ENCODE measurements at places on chromosomes 2 and 18. TPM values are rescaled to one million over a fixed set of nuclear protein-coding genes. Genes with fewer than 3 reads are reported as not detected.
A peak's percentile ranks its signal among the peaks of the same experiment; 100 is the strongest.

STARD6 gene
- not detected for total RNA-seq

- no peak for DNase-seq
These were observed 24.9 kb downstream of the HADHB start for GRCh38 chr2:26269571-26270158.

DNA sequence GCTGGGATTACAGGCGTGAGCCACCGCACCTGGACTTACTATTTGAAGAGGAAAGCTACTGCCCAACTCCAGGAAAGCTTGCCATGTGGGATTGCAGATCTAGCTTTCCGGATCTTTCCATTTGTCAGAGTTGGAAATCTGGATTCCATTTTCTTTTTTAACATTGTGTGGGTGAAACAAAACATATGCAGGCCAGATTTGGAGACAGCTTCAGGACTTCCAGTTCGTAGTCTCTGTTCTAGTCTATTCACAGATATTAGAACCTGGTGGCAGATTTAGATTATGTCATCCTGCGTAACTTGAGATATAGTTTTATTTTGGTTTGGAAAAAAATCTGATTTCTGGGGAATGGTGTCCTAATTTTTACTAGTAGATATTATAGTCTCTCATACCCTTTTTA, 70.5 kb downstream of the ZNF236 start:
- peak; percentile 19 for DNase-seq

CBLN2 gene
- total RNA-seq: not detected

CIB4 gene
- total RNA-seq: not detected

DNA sequence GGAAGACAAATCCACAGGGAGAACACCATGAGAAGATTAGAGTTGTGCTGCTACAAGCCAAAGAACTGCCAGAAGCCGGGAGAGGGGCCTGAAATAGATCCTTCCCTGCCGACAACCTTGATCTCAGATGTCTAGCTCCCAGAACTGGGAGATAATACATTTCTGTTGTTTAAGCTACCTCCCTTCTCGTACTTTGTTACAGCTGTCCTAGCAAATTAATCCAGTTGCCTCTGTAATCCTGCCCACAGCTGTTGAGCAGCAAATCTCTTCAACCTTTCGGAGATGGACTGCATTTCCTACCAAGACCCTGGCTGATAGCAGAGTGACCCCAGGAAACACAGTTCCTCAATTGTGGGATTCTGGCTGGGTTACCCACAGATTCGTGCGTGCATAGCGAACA, 2.6 kb upstream of the TBC1D8 start:
- DNase-seq: no peak

DNA sequence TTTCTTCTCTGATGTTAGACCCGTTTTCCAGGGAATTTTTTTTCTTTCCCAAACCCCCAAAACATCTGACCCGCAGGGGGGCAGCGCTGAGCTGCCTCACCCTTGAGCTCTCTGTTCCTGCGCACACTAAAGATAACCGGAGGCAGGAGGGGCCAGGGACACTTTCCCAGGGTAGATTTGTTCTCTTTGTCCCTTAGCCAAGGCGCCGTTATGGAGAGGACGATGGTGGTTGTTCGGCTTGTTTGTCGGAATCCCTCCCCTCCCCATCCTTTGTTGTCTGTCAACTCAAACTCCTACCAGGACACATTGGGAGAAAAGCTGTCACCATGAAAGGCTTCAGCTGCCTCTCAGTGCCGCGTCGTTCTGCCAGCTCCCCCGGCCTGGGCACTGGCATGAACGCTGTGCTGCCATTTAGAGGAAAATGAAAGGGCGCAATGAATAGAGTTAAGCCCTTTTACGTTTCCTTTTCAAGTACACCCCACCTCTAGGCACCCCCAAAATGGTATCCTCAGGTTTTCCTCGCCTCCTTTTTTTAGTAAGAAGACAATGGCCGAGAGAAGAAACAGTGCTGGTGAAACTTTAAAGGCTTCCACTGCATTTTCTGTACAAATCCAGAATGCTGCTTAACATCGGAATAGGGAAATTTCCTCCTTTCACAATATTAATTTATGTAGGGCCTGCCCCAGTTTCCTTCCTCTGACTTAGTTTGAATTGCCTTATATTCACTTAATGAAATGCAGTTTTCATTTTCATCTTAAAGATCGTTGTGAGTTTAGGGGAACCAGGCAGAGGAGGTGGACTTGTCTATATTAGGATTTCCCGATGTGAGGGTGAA, 62.1 kb downstream of the RND3 start:
- no peak for DNase-seq

- no peak for DNase-seq
These were observed 121.8 kb upstream of the ZBTB14 start for GRCh38 chr18:5417342-5417741.

- no peak for DNase-seq
These were observed 97.3 kb downstream of the ANKRD12 start for GRCh38 chr18:9233771-9234440.

DNA sequence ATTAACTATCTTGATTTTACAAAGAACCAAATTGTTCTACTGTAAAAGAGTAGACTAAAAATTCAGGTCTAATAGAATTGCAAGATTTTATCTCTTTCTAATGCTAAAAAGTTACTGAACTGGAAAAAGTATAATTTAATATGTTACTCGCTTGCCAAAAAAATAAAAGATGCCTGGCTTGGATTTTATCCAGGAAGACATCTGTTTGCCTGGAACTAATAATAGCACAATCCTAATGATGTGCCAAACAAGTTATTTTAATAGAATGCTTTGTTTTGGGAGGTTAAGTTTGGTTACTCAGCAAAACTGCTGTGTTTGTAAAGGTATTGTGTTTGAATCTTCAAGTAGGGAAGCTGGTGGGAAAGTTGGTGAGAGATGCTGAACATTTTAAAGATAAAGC, 19.4 kb upstream of the ZSWIM2 start:
- no peak for DNase-seq

DNA sequence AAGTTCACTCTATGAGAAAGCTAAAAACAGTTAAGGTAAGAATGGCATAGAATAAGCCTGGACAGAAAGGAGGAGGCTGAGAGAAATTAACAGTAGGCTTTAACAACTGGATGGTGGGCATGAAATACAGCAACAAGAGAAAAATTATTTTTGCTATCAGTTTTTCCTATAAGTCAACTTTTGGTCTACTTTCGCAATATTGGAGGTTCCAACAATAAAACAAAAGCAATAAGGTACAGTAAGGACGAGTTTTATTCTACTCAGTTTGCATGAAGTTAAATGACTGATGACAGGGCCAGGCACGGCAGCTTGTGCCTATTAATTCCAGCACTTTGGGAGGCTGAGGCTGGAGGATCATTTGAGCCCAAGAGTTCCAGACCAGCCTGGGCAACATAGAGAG, 17.3 kb downstream of the RAB1A start:
- no peak for DNase-seq

DNA sequence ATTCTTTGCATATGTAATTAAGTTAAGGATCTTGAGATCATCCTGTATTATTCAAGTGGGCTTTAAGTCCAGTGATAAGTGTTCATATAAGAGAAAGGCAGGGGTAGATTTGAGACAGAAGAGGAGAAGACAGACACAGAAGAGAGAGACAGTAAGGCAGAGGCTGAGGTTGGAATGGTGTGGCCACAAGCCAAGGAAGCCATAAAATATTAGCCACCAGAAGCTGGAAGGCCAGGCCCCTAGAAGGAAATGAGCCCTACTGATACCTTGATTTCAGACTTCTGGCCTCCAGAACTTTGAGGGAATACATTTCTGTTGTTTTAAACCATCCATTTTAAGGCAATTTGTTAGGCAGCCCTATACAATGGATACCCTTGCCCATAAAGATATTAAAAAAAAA, 66.9 kb upstream of the DLX2 start:
- no peak for DNase-seq

LAPTM4A gene
- total RNA-seq: 24.3 TPM

ATL2 gene
- total RNA-seq: 67.3 TPM

IL18R1 gene
- total RNA-seq: 50.2 TPM

- no peak for DNase-seq
These were observed 64.4 kb upstream of the NCK2 start for GRCh38 chr2:105680357-105680756.

DNA sequence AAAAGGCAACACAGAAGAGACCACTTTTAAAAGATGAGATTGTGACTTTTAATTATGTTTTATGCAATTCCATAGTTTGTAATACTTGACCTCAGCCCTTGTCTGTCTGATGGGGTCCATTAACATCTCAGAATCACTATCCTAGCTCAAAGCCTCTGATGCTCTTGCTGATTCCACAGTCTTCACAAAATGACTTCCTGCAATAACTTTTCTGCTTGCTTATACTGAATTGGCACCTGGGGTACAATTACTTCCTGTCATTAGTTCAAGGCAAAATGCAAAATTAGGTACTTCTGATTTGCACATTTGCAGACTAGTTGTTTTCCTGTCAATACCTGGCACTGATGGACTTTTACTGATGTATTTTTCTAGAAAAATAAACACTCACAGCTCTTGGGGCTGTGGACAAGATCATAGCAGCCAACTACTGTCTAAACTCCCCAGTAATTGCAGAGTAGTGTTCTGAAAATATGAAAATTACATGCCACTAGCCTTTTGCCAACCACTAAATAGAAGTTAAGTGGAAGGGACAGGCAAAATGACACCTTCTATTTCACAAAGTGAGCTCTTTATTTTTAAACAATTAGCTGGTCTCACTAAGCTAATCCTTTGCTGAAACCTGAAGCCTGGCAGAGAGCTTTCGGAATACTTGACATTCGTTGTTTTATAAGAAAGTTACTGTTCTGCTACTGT, 129.1 kb downstream of the PIEZO2 start:
- DNase-seq: no peak

- no peak for DNase-seq
These were observed 70.7 kb downstream of the EDAR start for GRCh38 chr2:108918156-108918874.

- DNase-seq: no peak
These were observed 337.2 kb downstream of the NBAS start for GRCh38 chr2:15223887-15224286.

DNA sequence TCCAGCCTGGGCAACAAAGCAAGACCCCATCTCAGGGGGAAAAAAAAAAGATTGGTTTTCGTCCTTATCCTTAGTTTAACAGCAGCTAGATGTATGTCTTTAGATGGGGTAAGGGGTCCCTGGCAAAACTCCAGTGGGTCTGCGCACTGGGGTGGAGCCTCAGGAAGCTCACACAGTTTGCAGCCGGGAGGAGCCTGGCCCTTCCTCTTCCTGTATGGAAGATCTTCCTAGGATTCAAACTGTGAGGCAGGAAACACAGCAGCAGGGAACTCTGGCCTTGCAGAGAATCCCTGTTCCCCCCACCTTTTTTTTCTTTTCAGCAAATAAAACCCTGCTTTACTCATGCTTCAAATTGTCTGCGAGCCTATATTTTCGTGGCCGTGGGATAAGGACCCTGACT, 12.5 kb upstream of the GRP start:
- DNase-seq: no peak

ALKAL2 gene
- total RNA-seq: 0.28 TPM

MYO5B gene
- total RNA-seq: 0.07 TPM

NOL4 gene
- total RNA-seq: not detected

DNA sequence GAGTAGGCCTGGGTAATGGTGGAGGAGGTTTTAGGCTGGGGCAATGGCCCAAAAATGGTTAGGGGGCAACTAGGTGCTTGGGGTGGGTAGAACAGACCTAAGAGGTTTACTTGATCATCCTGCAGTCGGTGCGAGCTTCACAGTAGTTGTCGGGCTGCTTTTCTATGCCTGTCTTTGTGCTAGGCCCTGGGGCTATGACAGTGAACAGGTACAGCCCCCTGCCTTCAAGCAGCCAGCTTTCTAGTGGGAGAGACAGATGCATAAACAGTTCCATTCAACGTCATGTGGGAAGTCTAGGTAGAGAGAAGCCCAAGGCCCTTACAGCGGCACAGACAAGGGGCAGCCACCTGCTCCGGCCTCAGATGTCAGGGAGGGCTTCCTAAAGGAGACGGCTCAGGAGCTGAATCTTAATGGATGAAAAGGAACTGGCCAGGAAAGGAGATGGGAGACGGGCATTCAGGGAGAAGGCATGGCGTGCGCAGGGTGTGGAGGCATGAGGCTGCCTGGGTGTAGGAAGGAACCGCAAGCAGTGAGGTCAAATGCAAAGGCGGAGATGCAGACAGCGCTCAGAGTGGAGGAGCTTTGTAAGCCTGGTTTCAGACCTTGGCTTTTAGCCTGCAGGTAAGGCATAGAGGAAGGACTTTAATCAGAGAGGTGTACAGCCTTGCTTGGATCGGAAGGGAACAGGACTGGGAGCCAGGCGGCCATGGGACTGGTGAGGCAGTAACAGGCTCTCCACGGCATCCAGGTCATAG, 6.0 kb downstream of the CTIF start:
- no peak for DNase-seq

DNA sequence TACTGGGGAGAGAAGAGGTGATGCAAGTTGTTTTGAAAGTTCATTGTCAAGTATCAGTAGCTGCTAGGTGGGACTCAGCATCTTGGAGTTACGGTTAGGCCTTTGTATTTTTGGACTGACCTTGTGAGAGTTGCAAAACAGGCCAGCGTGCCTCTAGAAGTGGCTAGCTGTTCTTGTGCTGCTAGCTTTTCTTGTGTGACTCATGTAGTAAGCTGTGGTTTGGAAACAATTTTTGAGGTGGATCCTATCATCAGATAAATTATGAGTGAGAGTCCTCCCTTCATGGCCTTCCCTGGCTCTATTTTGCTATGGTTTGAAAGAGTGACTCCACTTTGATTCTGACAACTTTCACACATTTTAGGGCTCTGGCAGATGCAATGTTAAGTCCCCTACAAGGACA, 409.2 kb upstream of the HS6ST1 start:
- DNase-seq: peak; percentile 56

CXCR1 gene
- not detected for total RNA-seq

TRABD2A gene
- 56.3 TPM for total RNA-seq

LIMS4 gene
- total RNA-seq: not detected

FEZ2 gene
- total RNA-seq: 13.5 TPM

GRCh38 chr2:120766470-120767351, 31.0 kb downstream of the GLI2 start:
- no peak for DNase-seq

IL1F10 gene
- total RNA-seq: not detected

GKN2 gene
- total RNA-seq: not detected

IL1R1 gene
- 1.7 TPM for total RNA-seq

- DNase-seq: no peak
These were observed 266.1 kb downstream of the SOCS6 start for GRCh38 chr18:70554854-70555445.

CDK15 gene
- total RNA-seq: not detected

CYP26B1 gene
- total RNA-seq: not detected

MEP1B gene
- total RNA-seq: not detected

- no peak for DNase-seq
These were observed 16.7 kb downstream of the PLA2R1 start for GRCh38 chr2:160045703-160046210.

PMAIP1 gene
- 54.6 TPM for total RNA-seq

REG3G gene
- total RNA-seq: not detected

DNA sequence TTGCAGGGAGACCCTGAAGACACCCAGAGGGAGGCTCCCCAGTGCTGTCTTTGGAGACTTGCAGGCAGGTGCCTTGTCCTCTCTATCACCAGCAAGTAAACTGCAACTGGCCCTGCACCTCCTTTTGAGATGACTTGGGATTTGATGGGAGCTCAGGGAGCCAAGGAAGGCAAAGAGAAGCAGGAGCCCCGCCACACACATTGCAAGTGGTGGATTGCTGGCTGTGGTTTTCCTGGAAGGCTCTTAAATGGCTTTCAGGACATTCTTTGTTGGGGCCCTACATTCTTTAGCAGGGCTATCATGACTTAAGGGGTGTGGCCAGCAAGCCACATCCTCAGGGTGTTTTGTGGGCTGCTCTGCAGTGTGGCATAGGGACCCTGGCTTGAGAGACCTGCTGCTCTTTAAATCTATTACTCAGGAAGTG, 39.9 kb upstream of the CDC42EP3 start:
- peak; percentile 83 for DNase-seq

METTL4 gene
- total RNA-seq: 17.7 TPM
